ENCODE measurements at places on chromosomes 6 and 20.
A peak's percentile ranks its signal among the peaks of the same experiment; 100 is the strongest.

- peaks cover 3% of the 10 kb centered on the region for H3K4me1 ChIP-seq
- no peak overlapping the region for H3K27ac ChIP-seq
- no peak overlapping the region for H3K4me3 ChIP-seq
- H3K36me3 ChIP-seq: peaks cover under 1% of the 10 kb centered on the region
- DNase-seq: no peak
Measured at GRCh38 chr20:38755324-38755910, 7.2 kb downstream of the ACTR5 start.

- no peak for DNase-seq
- H3K36me3 ChIP-seq: no peaks in the 10 kb centered on the region
- H3K27ac ChIP-seq: no peak overlapping the region
- no peak overlapping the region for H3K4me3 ChIP-seq
- H3K27me3 ChIP-seq: peaks cover 18% of the 10 kb centered on the region
Measured at GRCh38 chr6:39956936-39957335, 22.7 kb upstream of the MOCS1 start.

GRCh38 chr6:115270953-115271352 lies 789.7 kb downstream of the FRK start:
- no peaks in the 10 kb centered on the region for H3K27me3 ChIP-seq
- no peaks in the 10 kb centered on the region for H3K4me1 ChIP-seq
- no peak overlapping the region for H3K4me3 ChIP-seq

- no peaks in the 10 kb centered on the region for H3K27me3 ChIP-seq
- no peaks in the 10 kb centered on the region for H3K4me1 ChIP-seq
- DNase-seq: no peak
- H3K4me3 ChIP-seq: no peak overlapping the region
Measured at GRCh38 chr6:3423439-3424184, 33.2 kb downstream of the SLC22A23 start.

GRCh38 chr6:44734886-44735629 lies 347.6 kb downstream of the CDC5L start:
- no peaks in the 10 kb centered on the region for H3K36me3 ChIP-seq
- H3K4me1 ChIP-seq: no peaks in the 10 kb centered on the region
- DNase-seq: no peak
- H3K27me3 ChIP-seq: no peaks in the 10 kb centered on the region
- no peak overlapping the region for H3K4me3 ChIP-seq

GRCh38 chr20:58233393-58233792 lies 4.9 kb upstream of the ANKRD60 start:
- H3K4me1 ChIP-seq: peaks cover 25% of the 10 kb centered on the region
- no peak for DNase-seq
- H3K27me3 ChIP-seq: peaks cover 21% of the 10 kb centered on the region
- no peak overlapping the region for H3K27ac ChIP-seq
- H3K36me3 ChIP-seq: peaks cover 5% of the 10 kb centered on the region
- H3K4me3 ChIP-seq: no peak overlapping the region

GRCh38 chr6:51949526-51949925 lies 137.9 kb downstream of the PKHD1 start:
- H3K27ac ChIP-seq: no peak overlapping the region
- H3K4me3 ChIP-seq: no peak overlapping the region
- H3K4me1 ChIP-seq: no peaks in the 10 kb centered on the region
- H3K36me3 ChIP-seq: no peaks in the 10 kb centered on the region
- peaks cover under 1% of the 10 kb centered on the region for H3K27me3 ChIP-seq

GRCh38 chr20:32249030-32249738 lies 28.3 kb upstream of the KIF3B start:
- peaks cover 28% of the 10 kb centered on the region for H3K4me1 ChIP-seq
- H3K27ac ChIP-seq: peak overlapping the region; percentile 93
- H3K4me3 ChIP-seq: peak overlapping the region; percentile 52
- peak; percentile 89 for DNase-seq
- H3K36me3 ChIP-seq: no peaks in the 10 kb centered on the region

GRCh38 chr6:62615366-62616015 lies 329.5 kb upstream of the KHDRBS2 start:
- no peak overlapping the region for H3K27ac ChIP-seq
- no peaks in the 10 kb centered on the region for H3K36me3 ChIP-seq
- no peak for DNase-seq
- H3K4me1 ChIP-seq: no peaks in the 10 kb centered on the region
- H3K4me3 ChIP-seq: no peak overlapping the region

DNA sequence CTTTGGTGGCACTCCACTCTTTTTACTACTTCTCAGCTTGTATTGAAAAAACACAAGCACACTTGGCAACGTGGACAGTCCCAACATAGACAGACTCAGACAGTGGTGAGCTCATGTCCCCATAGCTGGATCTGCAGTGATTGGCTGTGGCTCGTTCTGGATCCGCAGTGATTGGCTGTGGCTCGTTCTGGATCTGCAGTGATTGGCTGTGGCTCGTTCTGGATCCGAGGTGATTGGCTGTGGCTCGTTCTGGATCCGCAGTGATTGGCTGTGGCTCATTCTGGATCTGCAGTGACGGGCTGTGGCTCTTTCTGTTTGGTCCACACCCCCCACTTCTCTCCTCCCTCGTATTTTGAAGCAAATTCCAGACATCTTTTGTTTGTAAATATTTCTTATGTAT lies 28.0 kb downstream of the OSBPL2 start:
- peaks cover 21% of the 10 kb centered on the region for H3K36me3 ChIP-seq
- no peaks in the 10 kb centered on the region for H3K4me1 ChIP-seq
- no peak for DNase-seq
- H3K4me3 ChIP-seq: no peak overlapping the region
- no peak overlapping the region for H3K27ac ChIP-seq

DNA sequence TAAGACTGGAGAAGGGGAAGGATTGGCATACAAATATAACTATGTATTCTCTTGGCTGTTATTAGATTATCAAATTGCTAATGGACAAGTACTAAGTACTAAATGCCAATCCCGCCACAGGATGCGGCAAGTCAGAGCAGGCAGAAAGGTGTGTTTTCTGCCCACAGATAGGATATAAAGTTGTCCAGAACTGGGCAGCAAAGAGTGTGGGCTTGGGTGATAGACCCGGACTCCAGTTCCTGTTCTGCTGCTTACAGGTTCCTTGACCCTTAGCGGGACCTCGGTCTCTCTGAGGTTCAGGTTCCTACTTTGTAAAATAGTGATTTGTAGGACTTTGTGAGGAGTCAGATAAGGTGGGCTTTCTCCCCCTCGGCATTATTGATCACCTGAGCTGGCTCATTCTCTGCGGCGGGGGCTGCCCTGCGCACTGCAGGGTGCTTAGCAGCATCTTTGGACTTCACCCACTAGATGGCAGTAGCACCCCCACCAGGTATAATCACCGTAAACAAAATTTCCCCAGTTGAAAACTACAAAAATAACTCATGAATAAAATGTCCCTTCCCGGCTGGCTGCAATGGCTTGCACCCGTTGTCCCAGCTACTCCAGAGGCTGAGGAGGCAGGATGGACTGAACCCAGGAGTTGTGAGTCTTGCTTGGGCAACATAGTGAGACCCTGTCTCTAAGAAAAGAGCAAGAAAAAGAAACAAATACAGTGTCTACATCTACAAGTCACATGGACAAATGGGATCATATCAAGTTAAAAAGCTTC lies 193.1 kb downstream of the DOK5 start:
- H3K36me3 ChIP-seq: no peaks in the 10 kb centered on the region
- H3K27ac ChIP-seq: no peak overlapping the region
- DNase-seq: no peak
- peaks cover 25% of the 10 kb centered on the region for H3K27me3 ChIP-seq

DNA sequence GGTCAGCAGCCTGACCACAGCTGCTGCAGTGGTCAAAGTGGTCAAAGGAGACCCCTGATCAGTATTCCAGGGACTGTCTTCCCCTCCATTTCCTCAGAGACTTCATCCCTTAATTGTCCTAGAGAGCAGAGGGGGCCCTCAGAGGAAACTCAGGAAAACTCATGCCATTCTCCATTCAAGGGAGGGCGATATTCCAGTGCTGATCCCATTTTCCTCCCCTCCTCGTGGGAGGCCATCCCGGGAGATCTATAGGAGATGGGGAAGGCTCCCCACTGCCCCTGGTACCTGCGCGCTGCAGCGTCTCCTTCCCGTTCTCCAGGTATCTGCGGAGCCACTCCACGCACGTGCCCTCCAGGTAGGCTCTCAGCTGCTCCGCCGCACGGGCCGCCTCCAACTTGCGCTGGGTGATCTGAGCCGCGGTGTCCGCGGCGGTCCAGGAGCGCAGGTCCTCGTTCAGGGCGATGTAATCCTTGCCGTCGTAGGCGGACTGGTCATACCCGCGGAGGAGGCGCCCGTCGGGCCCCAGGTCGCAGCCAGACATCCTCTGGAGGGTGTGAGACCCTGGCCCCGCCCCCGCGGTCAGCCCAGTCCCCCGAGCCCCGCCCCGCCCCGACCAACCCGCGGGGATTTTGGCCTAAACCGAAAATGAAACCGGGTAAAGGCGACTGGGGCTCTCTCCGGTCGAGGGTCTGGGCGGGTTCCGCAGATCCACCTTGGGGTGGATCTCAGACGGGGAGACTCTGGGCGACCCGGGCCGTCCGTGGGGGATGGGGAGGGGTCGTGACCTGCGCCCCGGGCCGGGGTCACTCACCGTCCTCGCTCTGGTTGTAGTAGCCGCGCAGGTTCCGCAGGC lies 878 bp downstream of the HLA-C start:
- H3K36me3 ChIP-seq: peaks cover 30% of the 10 kb centered on the region
- H3K27ac ChIP-seq: peak overlapping the region; percentile 100
- H3K4me1 ChIP-seq: peaks cover 63% of the 10 kb centered on the region
- peak; percentile 26 for DNase-seq

- peaks cover 15% of the 10 kb centered on the region for H3K27me3 ChIP-seq
- no peak for DNase-seq
Measured at GRCh38 chr20:23551786-23552185, 16.5 kb downstream of the CST9L start.

DNA sequence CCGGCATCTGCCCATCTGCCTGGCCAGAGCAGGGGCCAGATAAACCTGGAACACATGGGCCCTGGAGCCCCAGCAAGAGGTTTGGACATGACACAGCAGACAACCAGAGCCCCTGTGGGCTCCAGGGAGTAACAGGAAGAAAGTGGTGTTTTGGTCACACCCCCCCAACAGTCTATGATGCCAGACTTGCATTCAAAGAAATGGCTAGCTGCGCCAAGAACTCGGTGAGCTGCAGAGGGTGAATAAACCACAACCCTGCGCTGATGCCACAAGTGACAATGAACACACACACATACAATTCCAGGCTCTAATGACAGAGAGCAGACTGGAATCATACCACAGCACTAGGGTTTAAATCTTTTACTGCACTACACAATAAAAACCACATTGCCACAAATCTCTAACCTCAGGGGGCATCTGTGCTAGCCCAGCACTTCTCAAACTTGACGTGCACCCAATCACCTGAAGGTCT lies 34.0 kb downstream of the TRERF1 start:
- peaks cover 4% of the 10 kb centered on the region for H3K36me3 ChIP-seq
- no peaks in the 10 kb centered on the region for H3K27me3 ChIP-seq

- H3K4me3 ChIP-seq: peak overlapping the region; percentile 76
- peak; percentile 15 for DNase-seq
- H3K36me3 ChIP-seq: peaks cover 6% of the 10 kb centered on the region
- H3K27ac ChIP-seq: peak overlapping the region; percentile 2
- H3K27me3 ChIP-seq: peaks cover 72% of the 10 kb centered on the region
Measured at GRCh38 chr20:21101932-21102575, 4.1 kb downstream of the LINC00237 start.

- H3K4me1 ChIP-seq: no peaks in the 10 kb centered on the region
- no peak for DNase-seq
- H3K27me3 ChIP-seq: no peaks in the 10 kb centered on the region
- H3K27ac ChIP-seq: no peak overlapping the region
- H3K4me3 ChIP-seq: no peak overlapping the region
Measured at GRCh38 chr6:55405474-55406235, 78.4 kb downstream of the GFRAL start.

DNA sequence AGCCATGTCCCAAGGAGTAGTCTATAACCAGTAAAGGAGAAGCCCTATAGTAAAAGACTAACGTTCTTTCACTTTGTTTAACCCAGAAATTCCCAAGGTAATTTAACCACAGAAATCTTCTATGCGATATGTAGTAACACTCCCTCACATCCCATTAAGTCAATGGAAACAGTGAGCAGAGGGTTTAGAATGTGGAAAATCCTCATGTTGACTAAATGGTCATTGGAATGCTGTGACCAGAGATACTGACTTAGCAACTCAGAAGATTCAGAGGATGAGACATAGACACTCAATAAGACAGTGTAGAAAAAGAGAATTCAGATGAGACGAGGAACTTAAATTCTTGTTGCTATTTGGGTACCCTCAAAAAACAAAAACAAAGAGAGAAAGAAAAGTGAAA lies 562.2 kb upstream of the NOX3 start:
- no peak for DNase-seq
- H3K4me1 ChIP-seq: peaks cover 12% of the 10 kb centered on the region
- no peaks in the 10 kb centered on the region for H3K27me3 ChIP-seq
- no peak overlapping the region for H3K27ac ChIP-seq
- H3K36me3 ChIP-seq: no peaks in the 10 kb centered on the region

- H3K4me1 ChIP-seq: no peaks in the 10 kb centered on the region
- H3K27ac ChIP-seq: no peak overlapping the region
- no peak for DNase-seq
- peaks cover 24% of the 10 kb centered on the region for H3K27me3 ChIP-seq
- H3K36me3 ChIP-seq: no peaks in the 10 kb centered on the region
Measured at GRCh38 chr20:19888269-19888671, 128.9 kb upstream of the NAA20 start.

DNA sequence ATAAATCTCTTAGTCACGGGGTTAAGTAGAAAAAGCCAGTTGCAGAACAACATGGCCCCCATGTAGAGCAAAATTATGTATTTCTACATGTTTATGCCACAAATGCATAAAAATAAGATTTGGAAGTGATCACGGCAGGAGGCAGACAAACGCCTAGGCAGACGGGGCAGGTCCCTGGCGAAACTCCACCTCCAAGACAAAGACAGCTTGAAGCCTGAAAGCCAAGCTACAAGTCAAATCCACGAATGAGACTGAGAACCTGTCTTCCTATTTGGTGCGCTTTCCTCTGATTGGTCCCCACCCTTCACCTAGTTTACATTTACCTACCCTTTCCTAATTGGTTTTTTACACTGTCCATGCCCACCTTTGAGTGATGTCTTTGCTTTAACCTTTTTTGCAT lies 28.7 kb upstream of the AHCY start:
- no peaks in the 10 kb centered on the region for H3K4me1 ChIP-seq
- no peaks in the 10 kb centered on the region for H3K27me3 ChIP-seq
- DNase-seq: no peak
- no peak overlapping the region for H3K4me3 ChIP-seq
- no peaks in the 10 kb centered on the region for H3K36me3 ChIP-seq
- H3K27ac ChIP-seq: no peak overlapping the region

DNA sequence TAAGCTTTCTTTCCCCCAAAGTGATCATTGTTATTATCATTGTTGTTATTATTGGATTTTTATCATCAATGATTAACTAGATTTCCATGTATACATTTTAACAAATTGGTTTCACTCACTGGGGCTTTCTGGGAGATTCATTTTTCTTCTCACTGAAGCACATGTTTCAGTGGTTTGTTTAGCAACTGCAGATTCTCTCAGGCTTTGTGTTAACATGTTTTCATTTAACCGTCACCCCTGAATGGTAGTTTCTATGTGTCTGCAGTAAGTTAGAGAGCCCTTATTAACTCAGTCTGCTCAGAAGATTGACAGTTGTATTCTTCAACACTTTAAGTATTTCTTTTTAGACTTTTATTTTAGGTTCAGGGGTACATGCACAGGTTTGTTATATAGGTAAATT lies 12.4 kb downstream of the ZKSCAN4 start:
- H3K36me3 ChIP-seq: peaks cover 15% of the 10 kb centered on the region
- no peaks in the 10 kb centered on the region for H3K4me1 ChIP-seq
- no peak overlapping the region for H3K27ac ChIP-seq
- DNase-seq: no peak
- no peak overlapping the region for H3K4me3 ChIP-seq

All from naive thymus-derived CD8-positive, alpha-beta T cell (primary cell).